ENCODE measurements at places on chromosomes 1 and 21. TPM values are rescaled to one million over a fixed set of nuclear protein-coding genes. Genes with fewer than 3 reads are reported as not detected.

DNA sequence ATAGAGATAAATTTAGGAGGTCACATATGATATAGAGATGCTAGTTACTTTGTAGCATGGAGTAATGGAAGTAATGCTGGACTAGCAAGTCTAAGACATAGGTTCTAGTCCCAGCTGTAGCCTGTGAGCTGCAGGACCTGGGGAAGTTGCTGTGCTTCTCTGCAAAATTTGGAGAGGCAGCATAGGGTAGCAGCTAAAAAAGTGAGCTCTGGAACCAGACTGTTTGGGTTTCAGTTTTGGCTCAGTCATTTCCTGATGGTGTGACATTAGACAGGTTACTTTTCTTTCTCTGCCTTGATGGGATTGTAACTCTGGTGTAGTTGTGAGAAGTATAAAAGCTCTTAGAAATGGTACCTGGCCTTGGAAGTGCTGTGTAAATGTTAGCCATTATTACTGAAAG, 3.3 kb downstream of the METTL13 start:
- peak overlapping the region; percentile 77 for H3K4me3 ChIP-seq
- no peaks in the 10 kb centered on the region for H3K27me3 ChIP-seq
- H3K36me3 ChIP-seq = peaks cover 41% of the 10 kb centered on the region
- H3K4me1 ChIP-seq = peaks cover 45% of the 10 kb centered on the region

GRCh38 chr1:33130297-33130696, 49.3 kb downstream of the AZIN2 start:
- no peaks in the 10 kb centered on the region for H3K27me3 ChIP-seq
- no peak for DNase-seq
- H3K27ac ChIP-seq = no peak overlapping the region
- no peak overlapping the region for H3K4me3 ChIP-seq
- H3K4me1 ChIP-seq = peaks cover 39% of the 10 kb centered on the region

DNA sequence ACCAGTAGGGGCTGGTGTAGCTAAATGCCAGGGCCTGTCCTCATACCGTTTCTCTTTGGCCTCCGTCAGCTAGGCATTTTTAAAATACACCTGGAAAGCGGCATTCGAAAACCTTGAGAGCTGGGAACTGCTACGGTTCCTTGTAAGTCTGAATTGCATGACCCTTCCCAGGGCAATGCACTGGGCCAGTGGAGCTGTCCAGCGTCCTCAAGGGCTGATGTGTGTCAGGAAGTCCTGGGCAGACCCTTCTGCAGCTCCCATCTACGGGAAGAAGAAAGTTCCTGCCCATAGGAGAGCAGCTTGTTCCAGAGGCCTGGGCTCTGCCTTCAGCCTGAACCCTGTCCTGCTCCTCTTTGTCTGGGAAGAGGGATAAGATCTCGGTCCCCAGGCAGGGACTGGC, 34.1 kb downstream of the UBASH3A start:
- no peak overlapping the region for H3K27ac ChIP-seq
- H3K4me1 ChIP-seq = peaks cover 42% of the 10 kb centered on the region
- H3K4me3 ChIP-seq = no peak overlapping the region
- H3K27me3 ChIP-seq = no peaks in the 10 kb centered on the region

DNA sequence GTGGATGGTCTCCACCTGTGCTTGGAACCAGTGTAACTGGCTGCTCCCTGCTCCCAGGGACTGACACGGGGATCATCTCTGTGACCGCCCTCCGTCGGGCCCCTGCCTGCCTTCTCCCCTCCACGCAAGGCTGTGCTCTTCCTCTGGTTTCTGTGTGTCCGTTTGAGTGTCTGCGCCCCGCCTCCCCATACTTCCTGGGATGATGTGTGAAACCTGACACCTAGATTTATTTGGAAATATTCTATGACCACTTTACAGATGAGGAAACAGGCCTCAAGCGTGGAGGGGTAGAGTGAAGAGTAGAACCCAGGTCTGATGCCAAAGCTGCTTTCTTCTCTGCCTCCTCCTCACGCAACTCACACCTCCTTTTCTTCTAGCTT, 24.3 kb downstream of the LDLRAP1 start:
- H3K4me1 ChIP-seq = peaks cover 54% of the 10 kb centered on the region
- H3K36me3 ChIP-seq = peaks cover 7% of the 10 kb centered on the region
- no peak overlapping the region for H3K4me3 ChIP-seq
- peak overlapping the region; percentile 80 for H3K27ac ChIP-seq
- no peaks in the 10 kb centered on the region for H3K27me3 ChIP-seq

DNA sequence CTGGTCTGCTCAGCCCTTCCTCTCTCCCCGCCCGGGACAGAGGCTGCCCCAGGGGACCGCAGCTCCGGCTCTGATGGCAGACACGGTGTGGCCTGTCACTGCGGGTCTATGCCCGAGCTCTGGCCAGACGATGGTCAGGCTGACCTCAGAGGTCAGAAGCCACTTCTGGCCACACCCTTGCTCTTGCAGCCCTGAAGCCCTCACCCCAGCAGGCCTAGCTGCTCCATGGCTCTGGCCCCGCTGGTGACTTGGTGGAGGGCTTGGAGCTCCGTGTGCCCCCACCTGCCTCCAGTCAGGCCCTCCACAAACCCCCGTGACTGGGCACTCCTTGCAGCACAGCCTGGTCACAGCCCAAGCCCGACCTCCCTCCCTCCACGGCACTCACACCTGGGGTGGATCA, 47.6 kb downstream of the PRDM16 start:
- H3K4me1 ChIP-seq = no peaks in the 10 kb centered on the region
- no peaks in the 10 kb centered on the region for H3K36me3 ChIP-seq
- no peak overlapping the region for H3K4me3 ChIP-seq
- no peak for DNase-seq

GRCh38 chr1:64848136-64848535, 103.3 kb downstream of the RAVER2 start:
- DNase-seq = no peak
- H3K27ac ChIP-seq = no peak overlapping the region
- peaks cover 18% of the 10 kb centered on the region for H3K36me3 ChIP-seq
- no peaks in the 10 kb centered on the region for H3K27me3 ChIP-seq
- peaks cover 15% of the 10 kb centered on the region for H3K4me1 ChIP-seq

TMEM240 gene
- 1.2 TPM for total RNA-seq

OR2T33 gene
- not detected for total RNA-seq

ZNF593 gene
- 26.5 TPM for total RNA-seq

LRRC38 gene
- not detected for total RNA-seq

LHX8 gene
- not detected for total RNA-seq

OR2G6 gene
- total RNA-seq = not detected
